Caco-2 (cell line): ENCODE measurements at places on chromosomes 6 and 20.

- H3K4me3 ChIP-seq = no peak overlapping the region
- no peaks in the 10 kb centered on the region for H3K4me1 ChIP-seq
- no peaks in the 10 kb centered on the region for H3K36me3 ChIP-seq
Measured at GRCh38 chr20:43572891-43573290, 14.1 kb downstream of the SGK2 start.

- H3K27ac ChIP-seq = no peak overlapping the region
- no peaks in the 10 kb centered on the region for H3K27me3 ChIP-seq
- no peak overlapping the region for H3K4me3 ChIP-seq
- H3K4me1 ChIP-seq = peaks cover 8% of the 10 kb centered on the region
Measured at GRCh38 chr6:159972506-159973268, 3.8 kb downstream of the IGF2R start.

DNA sequence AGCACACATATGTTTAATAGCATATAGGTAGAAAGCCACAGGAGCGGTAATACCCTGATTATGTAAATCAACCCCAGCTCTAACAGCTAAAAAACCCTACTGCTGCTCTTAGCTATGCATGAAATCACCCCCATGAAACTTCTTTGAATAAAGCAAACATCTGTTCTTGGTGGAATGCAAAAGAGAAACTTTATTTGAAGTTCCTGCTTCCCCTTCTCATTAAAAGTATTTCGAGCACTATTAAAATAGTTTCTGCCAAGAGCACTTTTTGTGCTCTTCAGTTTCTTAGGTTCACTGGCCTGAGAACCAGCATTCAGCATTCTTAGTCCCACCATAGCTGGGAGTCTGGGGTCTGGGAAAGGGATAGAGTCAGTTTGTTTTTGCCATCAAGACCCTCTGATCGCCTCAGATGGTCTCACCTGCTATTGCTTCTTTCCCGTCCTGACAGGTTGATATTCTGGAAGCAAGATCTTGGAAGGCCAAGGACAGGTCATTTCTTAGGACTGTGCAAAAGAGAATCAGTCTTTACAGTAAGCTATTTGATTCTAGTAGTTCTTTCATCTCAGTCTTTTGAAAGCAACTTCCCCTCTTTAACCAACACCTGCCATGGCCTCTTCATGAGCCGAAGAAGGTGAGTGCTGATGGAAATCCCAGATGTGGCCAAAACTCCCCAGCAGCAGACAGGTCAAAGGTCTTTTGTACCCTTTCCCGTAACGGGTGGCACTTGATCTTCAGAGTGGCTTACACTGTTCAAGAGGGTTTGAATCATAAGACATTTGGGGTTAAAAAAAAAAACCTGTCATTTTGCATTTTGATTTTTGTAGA lies 76.5 kb upstream of the TMEM170B start:
- H3K4me3 ChIP-seq = no peak overlapping the region
- H3K27ac ChIP-seq = no peak overlapping the region
- no peaks in the 10 kb centered on the region for H3K36me3 ChIP-seq
- 0 out of 2 replicates have a peak, but pooled peaks cover 7% of the 10 kb centered on the region for H3K4me1 ChIP-seq
- no peak for DNase-seq

DNA sequence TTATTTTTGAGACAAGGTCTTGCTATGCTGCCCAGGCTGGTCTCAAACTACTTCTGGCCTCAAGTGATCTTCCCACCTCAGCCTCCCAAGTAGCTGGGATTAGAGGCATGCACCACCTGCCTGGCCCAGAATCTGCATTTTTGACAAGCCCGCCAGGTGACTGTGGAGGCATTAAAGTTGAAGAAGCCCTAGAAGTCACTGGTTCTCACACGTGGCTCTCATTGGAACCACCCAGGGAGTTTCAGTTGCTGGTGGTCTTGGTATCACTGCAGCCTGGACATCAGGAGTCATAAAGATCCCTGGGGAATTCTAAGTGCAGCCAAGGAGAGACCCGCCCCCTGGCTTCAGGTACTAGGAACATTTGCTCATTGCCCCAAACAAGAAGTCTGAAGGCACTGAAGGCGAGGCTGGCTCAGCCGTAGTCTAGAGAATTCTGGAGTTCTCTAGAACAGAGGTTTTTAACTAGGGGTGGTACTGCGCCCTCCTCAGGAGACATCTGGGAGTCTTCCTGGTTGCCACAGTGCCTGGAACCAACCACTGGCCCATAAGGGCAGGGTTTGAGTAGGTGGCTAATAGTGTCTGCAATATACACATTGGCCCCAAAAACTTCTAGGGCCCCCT lies 182.8 kb downstream of the ZMYND8 start:
- no peaks in the 10 kb centered on the region for H3K36me3 ChIP-seq
- no peaks in the 10 kb centered on the region for H3K4me1 ChIP-seq
- no peaks in the 10 kb centered on the region for H3K27me3 ChIP-seq
- DNase-seq = peak; percentile 42
- H3K27ac ChIP-seq = no peak overlapping the region

DNA sequence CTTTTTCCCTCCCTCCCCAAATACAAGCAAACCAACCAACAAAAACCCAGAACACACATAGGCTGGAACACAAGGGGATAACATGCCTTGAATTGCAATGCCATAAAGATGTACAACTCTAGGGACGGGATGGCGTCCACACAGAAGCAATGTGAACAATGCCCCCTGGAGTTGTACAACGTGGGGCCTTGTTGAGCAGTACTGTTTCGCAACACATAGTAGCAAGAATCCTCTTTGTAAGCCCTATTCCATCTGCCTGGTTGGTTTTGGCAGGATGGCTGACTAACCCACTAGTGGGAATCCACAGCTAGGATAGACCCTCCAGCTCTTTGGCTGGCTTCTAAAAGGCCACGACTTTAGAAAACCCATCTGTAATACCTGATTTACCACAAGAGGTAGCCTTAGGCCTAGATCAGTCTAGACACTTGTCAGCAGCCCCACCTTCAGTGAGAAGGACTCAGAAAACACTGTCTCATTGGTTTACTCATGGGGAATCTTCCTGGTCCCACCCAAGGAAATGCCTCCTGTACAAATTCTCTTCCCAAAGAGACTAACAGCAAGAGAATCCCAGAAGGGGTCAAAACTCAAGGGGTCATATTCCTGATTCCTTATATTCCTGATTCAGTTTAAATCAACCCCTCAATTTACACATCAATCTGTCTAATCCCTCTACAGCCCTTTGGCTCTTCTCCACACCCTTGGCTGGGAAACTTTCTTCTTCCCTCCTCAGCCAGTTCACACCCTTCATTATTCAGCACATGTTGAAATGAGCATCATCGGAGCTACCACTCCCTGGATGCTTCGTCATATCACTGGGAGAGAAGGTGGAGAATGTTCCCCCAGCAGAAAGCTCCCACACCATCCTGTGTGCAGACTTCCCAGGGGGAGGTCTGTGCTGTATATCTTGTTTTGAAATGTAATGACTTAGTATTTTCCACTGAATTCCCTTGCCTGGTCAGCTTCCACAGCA lies 622.4 kb upstream of the FLRT3 start:
- H3K27ac ChIP-seq = peak overlapping the region; percentile 21
- peaks cover 5% of the 10 kb centered on the region; the same call in 1 of the 2 replicates for H3K4me1 ChIP-seq
- no peaks in the 10 kb centered on the region for H3K27me3 ChIP-seq
- no peak overlapping the region for H3K4me3 ChIP-seq
- H3K36me3 ChIP-seq = no peaks in the 10 kb centered on the region
- DNase-seq = no peak

DNA sequence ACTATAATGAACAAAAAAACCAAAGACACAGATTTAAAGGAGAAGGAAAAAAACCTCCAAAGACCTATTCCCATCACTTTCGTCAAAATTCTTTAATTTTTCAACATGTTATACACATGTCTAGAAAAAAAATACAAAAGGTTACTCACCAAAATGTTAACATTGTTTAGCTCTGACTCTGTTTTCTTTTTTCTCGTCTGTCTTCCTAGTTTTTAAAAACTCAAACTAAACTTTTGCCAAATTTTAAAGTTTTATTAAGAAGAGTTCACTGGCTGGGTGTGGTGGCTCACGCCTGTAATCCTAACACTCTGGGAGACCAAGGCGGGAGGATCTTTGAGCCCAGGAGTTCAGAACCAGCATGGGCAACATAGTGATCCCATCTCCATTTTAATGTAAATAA lies 10.8 kb downstream of the MCUR1 start:
- no peaks in the 10 kb centered on the region for H3K27me3 ChIP-seq
- H3K36me3 ChIP-seq = no peaks in the 10 kb centered on the region; the same call in 1 of the 2 replicates
- no peak overlapping the region for H3K27ac ChIP-seq
- DNase-seq = no peak
